ENCODE measurements at places on chromosomes 16 and 17. TPM values are rescaled to one million over a fixed set of nuclear protein-coding genes. Genes with fewer than 3 reads are reported as not detected.

- no peaks in the 10 kb centered on the region for H3K27me3 ChIP-seq
- peaks cover 5% of the 10 kb centered on the region for H3K36me3 ChIP-seq
- no peak overlapping the region for H3K4me3 ChIP-seq
- H3K4me1 ChIP-seq: peaks cover 65% of the 10 kb centered on the region
- H3K27ac ChIP-seq: no peak overlapping the region
These were observed 87.5 kb upstream of the CLEC18A start for GRCh38 chr16:69863401-69864281.

GRCh38 chr17:74763565-74764387 is 12.4 kb downstream of the NAT9 start:
- H3K4me1 ChIP-seq: peaks cover 57% of the 10 kb centered on the region
- H3K36me3 ChIP-seq: peaks cover 28% of the 10 kb centered on the region
- peak; percentile 87 for DNase-seq
- no peak overlapping the region for H3K4me3 ChIP-seq

DNA sequence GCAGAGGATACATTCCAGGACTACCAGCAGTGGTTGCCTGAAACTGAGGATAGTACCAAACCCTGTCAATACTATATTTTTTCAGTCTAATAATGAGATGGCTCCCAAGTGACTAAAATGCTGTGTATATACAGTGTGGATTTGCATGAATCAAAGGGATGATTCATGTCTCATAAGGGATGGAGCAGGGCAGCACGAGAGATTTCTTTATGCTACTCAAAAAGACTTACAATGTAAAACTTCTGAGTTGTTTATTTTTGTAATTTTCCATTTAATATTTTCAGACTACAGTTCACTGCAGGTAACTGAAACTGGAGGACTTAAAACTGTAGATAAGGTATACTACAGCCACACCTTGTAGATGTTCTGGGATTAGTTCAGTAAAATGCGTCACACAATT is 674.7 kb upstream of the SALL1 start:
- H3K4me3 ChIP-seq: no peak overlapping the region
- H3K27ac ChIP-seq: no peak overlapping the region
- no peak for DNase-seq
- no peaks in the 10 kb centered on the region for H3K36me3 ChIP-seq

- peaks cover 20% of the 10 kb centered on the region for H3K4me1 ChIP-seq
- peak within 1 kb of the TSS; percentile 49 for H3K4me3 ChIP-seq
- H3K36me3 ChIP-seq: no peaks in the 10 kb centered on the region
- H3K27me3 ChIP-seq: peaks cover 85% of the 10 kb centered on the region
- DNase-seq: peak; percentile 85
These were observed at the start of gene MGAT5B for GRCh38 chr17:76868176-76868668. TSS of gene MGAT5B (plus strand) at chr17:76868404. CDS start at chr17:76869030, 626 bp downstream.

- H3K27ac ChIP-seq: no peak overlapping the region
- no peak for DNase-seq
- no peaks in the 10 kb centered on the region for H3K36me3 ChIP-seq
- H3K4me3 ChIP-seq: no peak overlapping the region
- no peaks in the 10 kb centered on the region for H3K27me3 ChIP-seq
These were observed 12.9 kb upstream of the CRISPLD2 start for GRCh38 chr16:84806890-84807258.

- H3K4me3 ChIP-seq: peak overlapping the region; percentile 47
- peaks cover 13% of the 10 kb centered on the region for H3K27me3 ChIP-seq
- DNase-seq: peak; percentile 77
- H3K36me3 ChIP-seq: no peaks in the 10 kb centered on the region
- peaks cover 19% of the 10 kb centered on the region for H3K4me1 ChIP-seq
- H3K27ac ChIP-seq: no peak overlapping the region
These were observed 7.3 kb downstream of the SLC22A31 start for GRCh38 chr16:89192956-89193575.

DNA sequence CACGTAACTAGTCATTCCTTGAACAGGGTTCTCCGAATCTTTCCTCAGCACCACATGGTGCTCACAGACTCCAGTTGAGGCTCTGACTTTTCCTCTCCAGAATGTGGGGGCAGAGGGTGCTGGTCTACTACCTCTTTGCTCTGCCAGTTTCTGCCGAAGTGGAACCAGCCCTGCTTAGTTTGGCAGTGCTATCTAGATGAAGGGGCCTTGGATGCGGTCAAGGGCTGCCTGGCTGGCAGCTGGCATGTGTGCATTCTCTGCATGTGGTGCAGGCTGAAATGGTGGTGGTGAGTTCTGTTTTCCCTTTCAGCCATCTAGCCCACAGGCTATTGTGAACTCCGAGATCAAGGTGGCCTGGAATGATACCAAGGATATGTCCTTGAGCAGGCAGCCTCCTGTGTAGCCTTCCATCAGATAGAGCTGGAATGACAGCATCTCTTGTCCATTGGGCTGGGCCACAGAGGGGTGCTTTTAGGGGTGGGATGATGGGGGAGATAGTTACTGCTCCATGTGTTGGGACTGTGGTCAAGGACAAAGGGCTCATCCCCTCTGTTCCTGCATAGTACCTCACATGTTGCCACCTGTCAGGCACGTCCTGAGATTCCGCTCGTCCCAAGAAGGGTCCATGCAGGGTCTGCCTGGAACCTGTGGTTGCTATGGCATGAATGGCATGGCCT is 2.0 kb downstream of the DYNLL2 start:
- peaks cover 16% of the 10 kb centered on the region for H3K36me3 ChIP-seq
- no peak for DNase-seq
- no peak overlapping the region for H3K27ac ChIP-seq
- peaks cover 46% of the 10 kb centered on the region for H3K4me1 ChIP-seq

Gene PPP1R1B
- total RNA-seq: 279 TPM

Gene FXR2
- total RNA-seq: 29.5 TPM
